ENCODE measurements at places on chromosomes 7 and 10.

DNA sequence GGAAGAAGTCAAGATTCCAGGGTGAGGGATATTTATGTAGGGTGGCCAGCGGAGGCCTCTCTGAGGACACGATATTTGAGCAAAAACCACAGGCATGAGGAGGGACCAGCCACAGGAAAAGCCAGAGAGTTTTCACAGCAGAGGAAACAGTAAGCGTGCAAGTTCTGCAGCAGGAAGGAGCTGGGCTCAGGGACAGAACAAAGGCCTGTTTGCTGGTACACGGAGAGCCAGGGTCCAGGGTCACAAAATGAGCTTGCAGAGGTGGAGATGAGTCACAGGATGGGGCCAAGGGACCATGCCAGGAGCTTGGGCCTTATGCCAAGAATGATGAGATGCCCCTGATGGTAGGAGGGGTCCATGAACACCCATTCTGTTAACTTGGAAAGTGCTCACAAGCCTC, 283.5 kb downstream of the PLXNA4 start:
- DNase-seq = no peak

DNA sequence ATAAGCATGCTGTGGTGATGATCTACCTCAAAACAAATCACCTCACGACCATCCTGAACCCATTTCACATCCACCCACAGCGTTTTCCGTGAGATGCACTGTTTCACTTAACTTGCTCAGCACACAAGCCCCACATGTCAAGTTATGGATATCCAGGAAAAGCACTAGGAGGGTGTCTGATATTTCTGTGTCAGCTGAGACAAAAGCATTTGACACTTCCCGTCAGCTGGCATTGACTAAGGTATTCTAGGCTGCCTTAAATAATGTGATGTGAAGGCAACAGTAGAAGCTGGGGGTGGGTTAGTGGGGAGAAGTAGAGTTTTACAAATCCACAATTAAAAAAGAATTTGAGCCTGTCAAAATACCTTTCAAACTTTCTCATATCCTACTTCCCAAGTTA, 68.7 kb upstream of the MDFIC start:
- no peak for DNase-seq

GRCh38 chr10:55629793-55630490, 731.1 kb downstream of the ZWINT start:
- DNase-seq = no peak

DNA sequence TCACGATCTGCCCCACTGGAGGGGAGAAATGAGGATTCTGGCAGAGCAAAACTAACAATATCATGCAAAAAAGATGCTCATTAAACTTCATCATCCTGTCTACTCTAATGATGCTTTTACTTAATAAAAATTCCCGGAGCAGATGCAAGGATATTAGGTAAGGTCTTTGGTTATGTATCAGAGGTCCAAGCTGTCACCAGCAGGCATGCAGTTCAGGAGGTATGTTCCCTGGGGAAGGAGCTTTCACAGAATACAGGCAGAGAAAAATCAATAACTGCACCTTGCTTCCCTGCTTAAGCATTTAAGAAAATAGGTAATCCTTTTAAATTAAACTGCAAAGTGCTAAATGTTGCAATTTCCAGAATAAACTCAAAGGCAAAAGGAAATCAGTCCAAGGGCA, 81.6 kb upstream of the C1QL3 start:
- DNase-seq = no peak

- DNase-seq = no peak
Observed at GRCh38 chr7:127918130-127918529, 113.1 kb downstream of the LRRC4 start.

DNA sequence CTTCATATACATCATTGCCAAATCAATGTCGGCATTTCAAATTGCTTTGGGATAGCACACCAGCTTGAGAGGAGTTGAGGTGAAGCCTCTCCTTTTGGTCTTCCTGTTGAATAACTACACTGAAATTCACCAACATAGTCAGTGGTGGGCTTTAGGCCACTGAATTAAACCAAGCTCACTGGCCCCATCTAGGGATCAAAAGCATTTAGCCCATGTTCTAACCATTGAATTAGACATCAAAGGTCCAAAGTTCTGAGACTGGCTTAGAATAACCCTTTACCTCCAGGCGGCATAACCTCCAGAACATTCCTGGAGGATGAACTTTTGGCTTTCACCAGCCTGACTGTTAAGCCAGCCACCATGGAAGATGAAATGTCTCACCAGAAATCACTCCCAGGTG, 54.6 kb downstream of the BPGM start:
- no peak for DNase-seq

DNA sequence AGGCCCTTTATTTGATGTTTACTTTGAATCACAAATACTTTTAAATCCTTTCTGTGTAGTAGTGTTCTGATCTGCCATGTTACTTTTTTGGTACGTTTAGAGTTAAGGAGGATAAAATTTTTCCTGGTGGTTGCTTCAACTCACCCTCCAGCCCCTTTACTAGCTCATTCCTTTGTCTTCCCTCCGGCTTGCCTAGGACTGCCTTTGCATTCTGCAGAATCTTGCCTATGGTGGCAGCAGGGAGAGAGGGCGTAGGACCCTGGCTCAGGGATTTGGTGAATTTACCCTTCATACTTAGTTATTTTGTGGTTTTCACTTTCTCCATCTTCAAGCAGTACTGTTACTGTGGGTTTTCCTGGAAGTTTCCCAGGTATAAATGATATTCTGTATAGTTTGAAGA, 833.5 kb downstream of the XPNPEP1 start:
- no peak for DNase-seq

DNA sequence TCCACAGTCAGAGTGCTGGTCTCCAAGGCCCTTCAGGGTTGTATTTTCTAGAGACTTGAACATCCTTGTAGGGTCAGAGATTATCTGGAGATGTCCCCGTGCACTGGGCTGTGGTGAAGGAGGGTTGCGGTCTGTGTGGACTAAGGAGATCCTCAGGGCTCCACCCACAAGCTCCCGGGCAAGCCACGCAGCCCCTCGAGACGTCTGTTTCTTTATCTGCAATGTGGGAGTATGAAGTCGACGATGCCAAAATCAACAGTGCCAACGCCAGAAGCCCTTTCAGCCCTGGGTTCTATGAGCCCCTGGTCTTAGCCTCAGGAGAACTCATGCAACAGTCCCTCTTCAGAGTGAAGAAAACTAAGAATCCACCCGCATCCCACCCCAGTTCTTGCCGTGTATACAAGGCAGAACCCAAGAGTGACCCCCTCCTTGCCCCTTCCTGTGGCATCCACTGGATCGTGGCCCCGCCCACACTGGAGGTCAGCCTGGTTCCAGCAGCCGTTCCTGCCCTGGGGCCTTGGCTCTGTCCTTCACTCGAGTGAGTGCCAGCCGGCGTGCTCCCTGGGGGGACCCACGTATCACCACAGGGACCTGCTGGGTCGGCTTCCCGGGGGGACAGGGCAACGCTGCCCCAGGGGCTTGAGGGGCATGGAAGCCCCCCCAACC, 6.0 kb upstream of the SHH start:
- no peak for DNase-seq

DNA sequence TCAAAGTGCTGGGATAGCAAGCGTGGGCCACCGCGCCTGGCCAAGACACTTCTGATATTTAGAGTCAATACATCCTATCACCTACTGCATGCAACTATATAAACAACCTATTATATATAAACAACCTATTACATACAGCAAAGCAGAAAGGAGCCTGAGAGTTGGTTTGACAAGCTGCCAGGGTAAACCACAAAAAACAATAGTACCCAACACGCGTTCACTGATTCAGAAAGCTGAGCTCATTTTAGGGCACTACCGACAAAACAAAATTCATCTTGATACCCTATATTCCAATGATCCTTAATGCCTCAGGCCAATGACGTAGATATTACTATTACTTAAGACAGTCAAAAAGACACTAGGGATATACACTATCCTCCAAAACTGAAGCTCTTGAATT, 16.2 kb downstream of the MALSU1 start:
- DNase-seq = no peak

DNA sequence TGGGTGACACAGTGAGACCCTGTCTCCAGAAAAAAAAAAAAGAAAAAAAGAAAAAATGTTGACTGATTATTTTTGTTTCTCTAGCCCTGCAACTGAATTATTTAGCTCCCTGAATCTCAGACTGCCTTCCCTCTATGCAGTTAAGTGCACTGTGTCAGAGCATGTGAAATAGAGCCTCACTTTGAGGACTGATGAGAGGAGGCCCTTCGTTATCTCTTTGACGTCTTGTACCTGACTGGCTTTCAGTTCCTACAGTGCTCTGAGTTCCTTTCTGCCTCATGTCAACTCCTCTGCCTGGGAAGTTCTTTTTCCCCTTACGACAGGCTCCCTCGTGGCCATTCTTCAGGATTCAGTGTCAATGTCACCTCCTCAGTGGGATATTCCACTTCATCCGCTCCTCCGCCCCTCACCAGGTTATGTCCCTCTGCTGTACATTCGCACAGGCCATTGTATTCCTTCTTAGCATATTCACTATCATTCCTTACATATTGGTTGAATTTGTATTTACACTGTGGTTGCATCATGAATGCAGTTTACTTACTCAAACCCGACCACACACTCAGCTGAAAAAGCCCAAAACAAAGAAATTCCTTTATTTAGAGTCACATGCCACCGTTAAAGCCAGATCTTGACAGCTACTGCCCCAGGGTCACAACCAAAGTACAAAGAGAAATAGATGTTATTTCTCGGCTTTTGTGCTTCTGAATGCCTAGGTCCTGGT, 18.1 kb upstream of the CAMK2G start:
- DNase-seq = no peak

DNA sequence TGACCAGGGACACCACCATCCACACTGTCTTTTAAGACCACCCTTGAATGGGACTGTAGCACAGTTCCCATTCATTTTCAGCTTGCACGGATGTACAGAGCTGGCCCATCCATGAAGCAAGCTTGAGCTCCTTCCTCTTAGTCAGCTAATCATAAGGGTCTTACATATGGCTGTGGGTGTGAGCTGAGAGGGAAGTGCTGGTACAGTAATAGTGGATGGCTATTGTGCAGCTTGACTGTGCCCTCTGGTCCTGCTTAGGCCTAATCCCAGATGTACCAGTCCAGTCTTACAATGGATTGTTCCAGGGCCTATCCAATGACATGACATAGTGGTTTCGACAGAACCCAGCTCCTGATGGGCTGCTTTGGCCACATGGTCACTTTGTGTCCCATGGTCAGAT, 96.9 kb upstream of the ZNF438 start:
- no peak for DNase-seq

- no peak for DNase-seq
Observed at GRCh38 chr10:101639141-101639900, 51.2 kb downstream of the DPCD start.

DNA sequence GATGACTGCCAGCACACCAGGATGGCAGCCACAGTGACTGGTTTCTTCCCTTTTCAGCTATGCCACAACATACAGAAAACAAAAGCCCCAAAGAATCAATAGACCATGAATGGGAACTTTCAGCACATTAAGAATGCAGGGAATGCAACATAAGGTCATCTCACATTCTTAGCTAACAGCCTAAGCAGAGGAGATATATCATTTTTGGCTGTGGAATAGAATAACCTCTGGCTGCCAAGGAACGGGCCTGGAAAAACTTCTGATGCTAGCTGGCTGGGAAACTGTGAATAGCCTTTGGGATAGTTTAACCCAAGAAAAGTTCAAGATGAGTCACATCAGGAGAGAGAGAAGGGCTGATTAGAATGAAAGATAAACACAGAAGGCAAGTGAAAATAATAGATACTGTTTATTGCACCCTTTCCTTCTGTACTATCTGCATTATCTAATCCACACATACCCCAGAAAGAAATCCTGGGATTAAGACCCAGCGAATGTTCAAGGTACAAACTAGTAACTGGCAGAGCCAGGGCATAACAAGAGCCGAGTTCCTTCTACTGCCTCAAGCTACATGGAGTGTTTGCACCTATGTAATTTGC, 169.2 kb downstream of the SEMA3A start:
- DNase-seq = no peak

DNA sequence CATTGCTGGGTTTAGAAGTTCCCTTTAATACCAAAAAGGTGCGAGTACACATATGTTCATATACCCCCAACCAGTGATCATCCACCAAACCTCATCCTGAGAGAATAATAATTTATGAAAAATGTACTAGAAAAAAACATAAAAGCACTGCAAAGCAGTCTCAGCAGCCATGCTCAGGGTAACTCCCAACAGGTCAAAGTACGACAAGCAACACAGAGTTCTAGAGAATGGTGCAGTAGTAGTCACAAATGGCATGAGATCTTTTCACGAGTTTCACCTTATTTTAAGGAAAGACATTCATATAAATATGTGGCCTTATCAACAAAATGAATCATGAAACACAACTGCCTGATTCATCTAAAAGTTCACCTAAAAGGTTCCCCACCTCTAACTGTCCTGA, 338.5 kb downstream of the PARD3 start:
- DNase-seq = no peak

GRCh38 chr7:19376538-19376937, 231.3 kb upstream of the FERD3L start:
- no peak for DNase-seq

GRCh38 chr7:127765150-127765549, 113.2 kb downstream of the SND1 start:
- no peak for DNase-seq

DNA sequence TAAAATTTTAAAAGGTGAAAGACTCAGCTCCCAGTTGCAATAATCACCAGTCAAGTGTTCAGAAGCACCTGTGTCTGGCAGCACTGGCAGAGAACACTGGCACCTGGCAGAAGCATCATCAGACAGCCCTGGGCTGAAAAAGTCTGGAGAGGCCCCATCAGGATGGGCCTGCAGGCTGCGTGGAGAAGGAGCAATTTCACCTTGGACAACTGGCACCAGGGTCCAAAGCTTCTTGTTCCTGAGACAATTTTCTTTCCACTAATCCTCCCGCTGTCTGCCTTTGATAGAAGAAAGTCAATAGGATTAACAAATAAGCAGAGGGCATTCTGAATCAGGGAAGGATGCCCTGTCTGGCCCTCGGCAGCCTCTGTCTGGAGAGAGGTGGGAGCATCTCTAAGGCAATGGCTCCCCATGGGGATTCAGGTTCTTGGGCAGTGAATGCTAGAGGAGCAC, 6.5 kb downstream of the COBL start:
- no peak for DNase-seq

GRCh38 chr10:13106387-13107045, 6.6 kb downstream of the OPTN start:
- DNase-seq = no peak

DNA sequence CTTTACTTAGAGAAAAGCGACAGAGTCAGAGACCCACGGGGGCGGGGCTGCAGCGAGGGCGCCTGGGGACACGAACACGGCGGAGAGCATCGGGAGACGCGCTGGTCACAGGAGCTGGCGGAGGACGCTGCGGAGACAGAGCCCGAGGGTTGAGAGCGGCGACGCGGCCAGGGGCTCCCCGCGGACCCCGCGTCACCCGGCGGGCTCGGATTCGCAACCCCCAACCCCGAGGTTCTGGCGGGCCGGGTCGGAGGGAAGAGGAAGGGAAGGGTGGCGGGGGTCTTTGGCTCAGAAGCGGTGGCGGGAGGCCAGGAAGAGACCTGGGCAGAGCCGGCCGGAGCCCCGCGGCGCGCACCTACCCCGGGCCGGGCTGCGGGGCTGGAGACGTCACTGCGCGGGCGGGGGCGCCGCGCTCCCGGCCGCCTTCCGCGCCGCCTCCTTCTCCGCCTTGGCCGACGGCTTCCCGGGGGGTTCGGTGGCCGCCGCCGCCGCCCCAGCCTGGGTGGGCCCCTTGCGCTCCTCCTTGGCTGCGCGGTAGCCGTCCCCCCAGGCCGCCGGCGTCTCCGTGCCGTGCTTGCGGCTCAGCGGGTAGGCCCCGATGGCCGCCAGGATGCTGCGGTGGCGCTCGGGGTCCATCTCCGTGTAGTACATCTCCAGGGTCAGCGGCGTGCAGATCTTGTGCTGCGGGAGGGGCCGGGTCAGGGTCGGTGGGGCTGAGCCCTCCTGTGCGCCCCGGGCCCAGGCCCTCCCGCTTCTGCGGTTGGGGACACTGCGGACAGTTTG, 11.1 kb downstream of the CALY start:
- no peak for DNase-seq

Measured in 8988T (cell line).